NCI-H2029 treated with DMSO at 0.1 percent for 48 hours (cell line): ENCODE measurements at places on chromosomes 5 and 9.

DNA sequence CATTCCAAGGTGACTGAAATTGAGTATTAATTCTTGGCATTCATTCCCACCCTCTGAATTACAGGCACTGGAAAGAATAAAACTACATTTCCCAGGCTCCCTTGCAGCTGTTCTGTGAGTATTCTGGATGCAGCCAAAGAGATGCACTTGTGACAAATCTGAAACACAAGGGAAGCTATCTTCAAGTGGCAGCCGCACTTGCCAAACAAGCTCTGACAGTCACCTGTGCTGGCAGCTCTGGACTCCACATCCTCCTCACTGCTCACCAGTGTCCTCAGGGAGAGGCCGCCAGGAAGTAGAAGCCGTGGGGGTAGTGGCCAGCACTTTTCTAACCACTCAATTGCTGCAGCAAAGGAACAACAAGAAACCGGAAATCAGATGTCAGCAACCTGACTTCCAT, 275.0 kb downstream of the NR2F1-AS1 start:
- peak; percentile 57 for DNase-seq

- no peak for DNase-seq
These were observed 57.9 kb downstream of the PBX3 start for GRCh38 chr9:125805057-125805456.

DNA sequence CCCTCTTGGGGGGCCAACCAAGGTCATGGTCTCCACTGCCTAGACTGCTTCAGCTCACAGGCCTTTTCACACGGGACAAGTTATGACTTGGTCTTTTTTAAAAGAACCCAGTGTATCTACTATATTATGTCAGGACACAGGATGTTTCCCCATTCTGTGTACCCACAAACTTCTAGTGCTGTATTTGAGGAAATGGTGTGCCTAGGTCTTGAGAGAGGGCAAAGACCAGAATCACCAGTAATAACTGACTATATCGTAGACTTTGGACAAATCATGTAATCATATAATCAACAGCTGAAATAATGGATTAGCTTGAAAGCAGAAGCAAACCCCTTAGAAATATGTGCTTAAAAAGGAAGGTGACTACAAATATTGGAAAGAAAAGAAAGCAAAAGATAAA, 133.3 kb downstream of the ARL15 start:
- no peak for DNase-seq

DNA sequence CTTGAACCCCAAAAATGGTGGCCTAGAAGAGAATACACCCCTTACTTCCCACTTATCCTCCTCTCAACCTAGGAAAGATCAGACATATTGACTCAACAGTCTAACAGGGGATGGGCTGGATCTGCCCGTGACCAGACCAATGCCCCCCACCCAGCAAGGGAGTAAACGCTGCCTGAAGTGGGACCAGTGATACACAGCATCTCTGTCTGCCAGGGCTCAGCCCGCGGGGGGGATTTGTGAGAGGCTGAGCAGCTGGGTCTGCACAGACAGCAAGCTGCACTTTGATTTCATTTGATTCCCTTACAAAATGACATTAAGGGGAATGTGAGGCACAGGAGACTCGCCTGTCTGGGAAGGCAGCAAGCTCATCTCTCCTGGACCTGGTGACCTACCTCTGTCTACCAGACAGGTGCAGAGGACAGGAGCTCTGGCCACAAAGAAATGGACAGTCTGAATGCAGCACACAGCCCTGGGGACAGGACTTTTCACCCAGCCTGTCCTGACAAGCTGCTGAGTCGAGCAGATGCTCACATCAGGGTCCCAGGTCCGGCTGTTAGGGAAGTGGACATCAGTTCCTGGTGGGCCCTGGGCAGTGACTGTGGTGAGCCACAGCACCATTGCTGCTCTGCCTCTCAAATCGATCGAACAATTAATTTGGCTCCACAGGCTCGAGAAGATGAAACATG, 79.9 kb downstream of the RGS3 start:
- no peak for DNase-seq

- no peak for DNase-seq
These were observed 460.2 kb downstream of the NR2F1-AS1 start for GRCh38 chr5:93120771-93121170.

DNA sequence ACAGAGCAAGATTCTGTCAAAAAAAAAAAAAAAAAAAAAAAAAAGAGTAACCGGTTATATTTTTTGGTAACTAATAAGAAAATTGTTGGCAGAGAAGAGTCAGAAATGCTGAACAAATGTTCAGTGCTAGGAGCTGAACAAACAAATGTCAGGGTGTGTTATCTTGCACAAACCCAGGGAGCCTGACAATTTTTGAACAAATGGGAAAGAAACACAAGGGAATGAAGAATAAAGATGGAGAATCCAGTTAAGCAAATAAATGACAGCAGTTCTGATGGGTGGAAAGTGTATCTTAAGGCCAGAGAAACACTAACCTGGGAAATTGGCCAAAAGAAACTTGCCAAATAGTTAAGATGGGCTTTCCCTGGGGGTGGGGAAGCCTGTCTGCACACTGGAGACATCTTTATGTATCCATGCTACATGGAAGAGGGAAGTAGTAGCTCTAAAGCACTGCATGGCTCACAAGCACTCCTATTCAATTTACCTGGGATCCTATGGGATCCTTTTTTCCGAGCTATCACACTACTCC, 23.7 kb downstream of the KLHL3 start:
- no peak for DNase-seq

DNA sequence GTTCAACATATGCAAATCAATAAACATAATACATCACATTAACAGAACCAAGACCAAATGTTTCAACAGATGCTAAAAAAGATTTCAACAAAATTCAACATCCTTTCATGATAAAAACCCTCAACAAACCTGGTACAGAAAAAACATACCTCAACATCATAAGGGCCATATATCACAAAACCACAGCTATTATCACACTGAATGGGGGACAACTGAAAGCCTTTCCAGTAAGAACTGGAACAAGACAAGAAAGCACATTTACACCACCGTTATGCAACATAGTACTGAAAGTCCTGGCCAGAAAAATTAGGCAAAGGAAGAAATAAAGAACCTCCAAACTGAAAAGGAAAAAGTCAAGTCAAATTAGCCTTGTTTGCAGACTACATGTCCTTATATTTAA, 93.6 kb downstream of the DTWD2 start:
- DNase-seq: no peak

- DNase-seq: no peak
These were observed 120.4 kb upstream of the CACNA1B start for GRCh38 chr9:137757139-137757538.

- no peak for DNase-seq
These were observed 9.0 kb upstream of the PHF2 start for GRCh38 chr9:93567271-93567959.

- DNase-seq: no peak
These were observed 205.6 kb upstream of the DMRTA1 start for GRCh38 chr9:22241024-22241423.

- no peak for DNase-seq
These were observed 232.3 kb downstream of the GAS1 start for GRCh38 chr9:86714999-86715398.

DNA sequence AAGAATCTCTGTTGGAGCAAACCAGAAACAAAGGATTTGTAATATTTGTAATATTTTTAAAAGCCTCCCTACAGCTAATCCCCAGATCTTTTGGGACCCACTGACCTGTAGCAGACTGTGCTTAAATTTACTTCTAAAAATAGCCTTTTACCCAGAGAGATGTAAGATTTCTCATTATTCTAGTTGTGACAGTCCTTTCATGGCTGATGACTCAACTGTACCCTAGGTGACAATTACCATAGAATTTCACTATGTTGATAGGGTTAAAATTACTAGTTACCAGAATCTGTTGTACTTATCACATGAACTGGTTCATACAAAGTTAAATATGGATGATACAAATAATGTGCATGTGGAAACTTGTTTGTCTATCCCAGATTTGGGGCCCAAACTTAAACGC, 543.9 kb upstream of the SEMA6A start:
- DNase-seq: no peak

- DNase-seq: no peak
These were observed 1.5 kb upstream of the SLC23A1 start for GRCh38 chr5:139384591-139385051.

- DNase-seq: no peak
These were observed 133.2 kb upstream of the MARCHF11 start for GRCh38 chr5:16312785-16313184.

GRCh38 chr9:70097187-70097586, 53.5 kb downstream of the MAMDC2 start:
- DNase-seq: no peak

- no peak for DNase-seq
These were observed 457 bp upstream of the IDNK start for GRCh38 chr9:83622433-83622938.

DNA sequence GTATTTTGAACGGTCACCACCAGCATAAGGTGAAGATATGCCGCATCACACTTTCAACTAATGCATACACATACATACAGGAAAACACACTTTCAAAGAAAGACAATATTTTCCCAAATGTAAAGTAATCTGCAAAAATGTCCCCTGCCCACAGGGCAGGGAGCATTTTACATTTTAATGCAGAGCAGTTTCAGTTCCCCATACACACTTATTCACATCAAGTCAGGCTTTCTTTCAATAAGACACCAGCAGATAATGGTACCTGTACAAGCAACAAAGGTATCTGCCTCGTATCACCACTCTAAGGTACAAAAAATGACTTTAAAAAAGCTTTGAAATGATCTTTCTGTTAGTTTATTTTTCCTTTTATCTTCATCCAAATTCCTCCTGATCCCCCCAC, 247.1 kb upstream of the CCNG1 start:
- DNase-seq: no peak

GRCh38 chr9:122192261-122192875, 32.7 kb downstream of the MORN5 start:
- no peak for DNase-seq

DNA sequence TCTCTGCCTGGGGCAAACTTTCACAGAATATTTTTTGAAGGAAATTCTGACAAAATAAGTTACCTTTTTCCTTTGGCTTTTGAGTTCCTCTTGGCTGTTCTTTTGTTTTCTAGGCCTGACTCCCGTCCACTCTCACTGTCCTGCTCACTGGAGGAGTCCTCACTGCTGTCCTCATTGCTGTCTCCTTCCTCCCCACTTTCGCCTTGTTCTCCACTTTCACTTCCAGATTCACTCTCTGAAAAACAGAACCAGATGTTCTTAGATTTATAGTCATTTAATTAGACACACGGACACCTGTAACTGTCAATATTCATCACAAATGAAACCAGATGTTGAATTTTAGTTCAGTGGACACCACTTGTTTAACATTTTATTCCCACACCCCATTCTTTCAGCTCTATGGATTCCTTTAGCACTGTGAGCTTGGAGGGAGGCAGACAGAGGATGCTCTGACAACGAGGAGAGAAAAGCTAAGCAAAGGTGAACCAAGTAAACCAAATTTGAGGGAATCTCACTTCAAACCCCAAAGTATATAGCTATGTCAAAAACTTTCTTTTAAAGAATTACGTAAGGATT, 180.7 kb downstream of the AP3B1 start:
- DNase-seq: no peak

GRCh38 chr5:74312746-74313145, 327.8 kb downstream of the ENC1 start:
- DNase-seq: no peak

- DNase-seq: no peak
These were observed 34.0 kb downstream of the NDST1 start for GRCh38 chr5:150541895-150542294.

DNA sequence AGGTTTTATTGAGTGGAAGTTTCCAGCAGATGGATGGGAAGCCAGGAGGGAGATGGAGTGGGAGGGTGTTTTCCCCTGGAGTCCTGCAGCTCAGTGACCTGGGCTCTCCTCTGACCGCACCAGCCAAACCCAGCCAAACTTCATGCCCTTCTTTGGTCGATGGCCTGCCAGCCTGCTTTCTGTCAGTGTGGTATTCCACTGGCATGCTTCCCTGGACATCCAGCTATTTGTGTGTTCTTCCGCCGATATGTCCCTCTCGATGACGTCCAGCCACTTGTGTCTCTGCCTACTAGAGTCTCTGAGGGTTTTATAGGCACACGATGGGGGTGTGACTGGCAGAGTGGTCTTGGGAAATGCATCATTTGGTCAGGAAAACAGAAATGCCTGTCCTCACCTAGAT, 33.8 kb downstream of the GPBP1 start:
- no peak for DNase-seq

DNA sequence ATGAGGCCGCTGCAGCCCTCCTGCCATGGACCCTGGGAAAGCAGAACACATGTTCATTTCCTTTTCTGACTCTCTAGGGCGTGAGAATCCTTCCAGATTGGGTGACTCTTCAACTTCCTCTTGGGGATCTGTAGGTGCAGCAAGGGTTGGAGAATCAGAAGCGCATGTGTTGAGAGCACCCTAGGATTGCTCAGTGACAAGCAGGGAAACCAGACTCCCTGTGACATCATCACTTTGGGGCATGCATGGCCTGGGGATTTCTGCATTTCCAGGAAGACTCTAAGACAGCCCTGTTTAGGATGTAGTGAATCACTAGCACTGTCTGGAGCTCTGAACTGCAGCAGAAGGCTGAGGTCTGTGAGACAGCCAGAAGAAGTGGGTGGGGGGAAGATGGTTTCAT, 15.1 kb upstream of the LCP2 start:
- DNase-seq: no peak

- peak; percentile 99 for DNase-seq
These were observed 451.6 kb upstream of the CD180 start for GRCh38 chr5:67648201-67648671.

DNA sequence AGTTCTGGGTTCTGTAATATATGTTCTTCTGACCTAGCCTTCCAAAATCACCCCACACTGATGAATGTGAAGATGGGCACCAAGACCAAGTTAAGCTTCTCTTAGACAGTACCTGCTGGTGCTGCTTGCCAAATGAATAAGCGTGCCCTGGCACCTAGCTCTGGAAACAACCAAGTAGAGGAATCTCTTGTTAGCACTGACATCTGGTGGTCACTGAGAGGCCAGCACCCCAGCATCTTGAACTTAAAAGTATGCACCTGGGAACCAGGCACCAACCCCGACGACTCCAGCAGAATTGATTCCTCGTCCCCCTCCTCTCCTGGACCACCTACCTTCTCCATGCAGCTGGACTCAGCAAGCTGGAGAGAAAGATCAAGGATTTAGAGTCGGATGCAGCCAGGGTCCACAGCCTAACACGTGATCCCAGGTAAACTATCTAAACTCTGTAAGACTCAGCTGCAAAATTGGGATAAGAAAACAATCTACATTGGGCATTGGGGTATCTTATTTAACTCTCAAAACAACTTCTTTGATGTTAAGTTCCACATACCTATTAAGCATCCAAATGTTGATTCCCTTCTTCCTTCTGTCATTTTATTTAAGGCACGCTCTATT, 89.8 kb downstream of the SLC1A3 start:
- no peak for DNase-seq
